ENCODE measurements at places on chromosomes 3 and 15. TPM values are rescaled to one million over a fixed set of nuclear protein-coding genes. Genes with fewer than 3 reads are reported as not detected.

The PYGO1 gene
- 8.9 TPM for total RNA-seq

The GPR160 gene
- total RNA-seq, result 1.0 TPM

The AHSG gene
- total RNA-seq, result not detected

The CCDC14 gene
- 19.9 TPM for total RNA-seq

The METTL6 gene
- total RNA-seq, result 30.8 TPM
